ENCODE measurements at places on chromosomes 12 and 14. TPM values are rescaled to one million over a fixed set of nuclear protein-coding genes. Genes with fewer than 3 reads are reported as not detected.
A peak's percentile ranks its signal among the peaks of the same experiment; 100 is the strongest.

DNA sequence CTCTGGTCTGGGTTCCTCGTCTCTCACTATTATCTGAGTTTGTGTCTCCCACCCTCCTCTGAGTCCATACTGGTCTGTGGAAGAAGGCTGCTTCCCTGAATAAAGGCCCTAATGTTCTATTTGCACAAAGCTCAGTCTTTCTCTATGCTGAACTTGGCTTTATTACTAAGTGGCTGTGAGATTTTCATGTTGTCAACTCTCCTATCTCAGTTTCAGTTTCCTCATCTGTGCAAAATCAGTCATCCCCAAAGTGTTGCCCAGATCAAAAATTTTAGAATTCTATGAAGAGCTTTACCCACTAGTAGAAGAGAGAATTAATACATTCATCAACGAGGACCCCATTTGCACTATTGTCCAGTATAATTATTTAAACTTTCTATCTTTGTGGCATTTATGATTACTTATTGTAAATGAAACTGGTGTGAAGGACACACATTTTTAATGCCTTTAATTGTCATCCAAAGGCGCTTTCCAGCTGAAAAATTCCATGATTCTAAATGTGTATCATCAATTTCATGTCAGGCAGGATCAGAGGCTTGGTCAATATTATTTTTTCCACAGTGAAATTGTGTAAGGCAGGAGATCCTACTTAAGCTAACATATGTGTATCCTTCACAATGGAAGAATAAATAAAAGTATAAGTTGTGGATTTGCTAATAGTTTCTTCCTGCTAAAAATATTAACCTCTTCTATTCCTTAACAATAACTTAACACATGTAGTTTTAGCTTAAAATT is 79.1 kb upstream of the EEA1 start:
- no peaks in the 10 kb centered on the region for H3K36me3 ChIP-seq
- no peak overlapping the region for H3K27ac ChIP-seq
- no peaks in the 10 kb centered on the region for H3K27me3 ChIP-seq
- H3K4me3 ChIP-seq, result no peak overlapping the region
- H3K4me1 ChIP-seq, result no peaks in the 10 kb centered on the region
- DNase-seq, result no peak

- H3K27me3 ChIP-seq, result no peaks in the 10 kb centered on the region
- H3K27ac ChIP-seq, result no peak overlapping the region
- peak; percentile 18 for DNase-seq
- H3K4me1 ChIP-seq, result no peaks in the 10 kb centered on the region
- no peak overlapping the region for H3K4me3 ChIP-seq
Observed at GRCh38 chr14:104435147-104436046, 144.2 kb upstream of the C14orf180 start.

- H3K4me3 ChIP-seq, result no peak overlapping the region
- DNase-seq, result no peak
- H3K27ac ChIP-seq, result no peak overlapping the region
- H3K4me1 ChIP-seq, result no peaks in the 10 kb centered on the region
- H3K36me3 ChIP-seq, result no peaks in the 10 kb centered on the region
Observed at GRCh38 chr14:35931346-35931745, 105.2 kb downstream of the BRMS1L start.

DNA sequence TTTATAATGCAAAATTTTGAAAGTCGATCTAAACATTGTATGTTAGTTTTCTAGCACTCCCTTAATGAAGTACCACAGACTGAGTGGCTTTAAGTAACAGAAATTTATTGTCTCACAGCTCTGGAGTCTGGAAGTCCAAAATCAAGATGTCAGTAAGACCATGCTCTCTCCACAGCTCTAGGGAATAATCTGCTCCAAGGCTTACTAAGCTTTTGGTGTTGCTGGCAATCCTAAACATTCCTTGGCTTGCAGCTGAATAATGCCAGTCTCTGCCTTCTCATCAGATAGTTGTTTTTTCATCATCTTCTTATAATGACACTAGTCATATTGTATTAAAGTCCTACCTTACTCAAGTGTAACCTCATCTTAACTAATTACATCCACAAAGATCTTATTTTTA is 102.2 kb downstream of the RASSF9 start:
- no peaks in the 10 kb centered on the region for H3K27me3 ChIP-seq
- no peak for DNase-seq
- H3K4me3 ChIP-seq, result no peak overlapping the region
- no peaks in the 10 kb centered on the region for H3K36me3 ChIP-seq
- H3K27ac ChIP-seq, result no peak overlapping the region

LTBP2 gene
- 0.75 TPM for total RNA-seq

KLHDC1 gene
- not detected for total RNA-seq
